ENCODE measurements at places on chromosomes 16 and 17.

DNA sequence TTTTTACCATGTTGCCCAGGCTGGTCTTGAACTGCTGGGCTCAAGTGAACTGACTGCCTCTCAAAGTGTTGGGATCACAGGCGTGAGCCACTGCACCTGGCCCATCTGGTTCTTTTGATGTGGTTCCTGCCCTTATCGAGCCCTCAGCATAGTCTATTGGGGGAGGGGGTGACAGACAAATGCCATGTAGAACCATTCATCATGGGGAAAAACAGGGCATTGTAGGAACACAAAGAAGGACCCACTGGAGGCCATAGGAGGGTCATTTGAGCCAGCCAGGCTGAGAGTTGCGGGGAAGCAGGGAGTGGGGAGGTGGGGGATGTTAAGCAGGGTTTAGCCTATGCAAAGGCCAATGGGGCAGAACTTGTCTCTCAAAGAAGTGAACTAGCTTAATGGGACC, 11.9 kb downstream of the SEC14L5 start:
- no peak for DNase-seq

GRCh38 chr17:46720408-46720807, 98.1 kb downstream of the WNT3 start:
- no peak for DNase-seq

DNA sequence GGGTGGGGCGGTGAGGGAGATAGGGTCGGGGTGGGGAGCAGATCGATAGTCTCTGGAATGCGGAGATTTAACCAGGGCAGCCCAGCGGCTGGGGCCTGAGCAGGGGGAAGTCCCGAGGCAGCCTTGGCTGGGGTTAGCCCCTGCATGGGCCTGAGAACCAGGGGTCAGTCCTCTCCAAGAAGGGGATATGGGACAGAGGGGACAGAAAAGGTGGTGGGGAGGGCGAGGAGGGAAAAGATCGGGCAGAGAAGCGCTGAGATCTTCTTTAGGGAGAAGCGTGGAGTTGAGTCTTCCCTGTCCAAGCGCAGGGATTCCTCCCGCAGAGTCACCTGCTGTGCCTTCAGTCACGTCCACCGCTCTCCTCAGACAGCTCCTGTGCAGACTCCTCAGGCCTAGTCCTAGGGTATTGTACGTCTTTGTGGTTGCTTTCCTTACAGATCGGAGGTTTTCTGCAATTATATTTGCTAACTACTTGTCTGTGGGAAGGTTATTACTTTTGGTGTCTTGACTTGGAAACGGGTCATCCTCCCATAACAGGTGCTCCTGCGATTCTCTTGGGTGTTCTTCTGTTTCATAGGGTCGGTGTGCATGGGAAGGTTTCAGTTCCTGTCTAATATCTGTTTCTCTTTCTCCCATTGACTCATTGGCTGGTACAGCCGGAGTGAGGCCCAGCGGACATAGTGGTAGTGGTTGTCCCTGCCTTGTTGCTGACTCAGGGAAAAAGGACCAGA, 952 bp downstream of the CD300A start:
- DNase-seq, result no peak

DNA sequence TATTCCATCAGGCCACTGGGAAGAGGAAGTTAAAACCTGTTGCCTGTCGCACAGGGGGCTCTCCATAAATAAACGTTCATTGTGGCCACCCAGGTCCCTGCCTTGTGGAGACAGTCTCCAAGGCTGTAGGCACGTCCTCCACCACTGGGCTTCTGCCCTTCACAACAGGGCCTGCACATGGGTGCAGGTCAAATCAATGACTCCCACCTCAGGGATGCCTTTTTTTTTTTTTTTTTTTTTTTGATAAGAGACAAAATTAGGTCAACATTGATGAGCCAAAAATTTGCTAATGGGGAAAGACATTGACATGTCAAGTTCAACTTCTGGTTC, 12.6 kb upstream of the SLC12A3 start:
- DNase-seq, result no peak

DNA sequence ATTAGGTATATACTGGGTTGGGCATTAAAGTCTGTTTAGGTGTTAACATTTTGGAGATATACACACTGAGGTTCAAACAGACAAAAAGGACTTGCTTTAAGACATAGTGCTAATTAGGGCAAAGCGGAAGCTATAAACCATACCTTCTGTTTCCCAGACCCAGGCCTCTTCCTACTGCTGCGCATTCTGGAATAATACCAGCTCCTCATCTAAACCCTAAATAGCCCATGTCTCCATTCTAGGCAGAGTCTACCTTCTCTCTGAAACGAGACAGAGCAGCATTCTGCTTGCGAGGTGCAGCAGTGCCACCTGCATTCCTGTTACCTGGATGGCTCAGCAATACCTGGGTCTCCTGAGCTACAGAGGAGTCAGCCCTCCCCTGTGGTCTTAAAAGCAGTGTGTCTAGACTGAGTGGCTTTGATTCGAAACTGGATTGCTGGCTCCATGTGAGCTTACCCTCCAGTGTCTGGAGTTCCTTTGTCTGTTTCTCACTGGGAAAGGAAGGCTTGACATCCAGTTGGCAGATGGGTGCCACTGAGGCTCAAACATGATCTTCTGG, 6.4 kb downstream of the YPEL2 start:
- no peak for DNase-seq

GRCh38 chr17:57251211-57251787, 5.0 kb upstream of the MSI2 start:
- DNase-seq, result no peak

DNA sequence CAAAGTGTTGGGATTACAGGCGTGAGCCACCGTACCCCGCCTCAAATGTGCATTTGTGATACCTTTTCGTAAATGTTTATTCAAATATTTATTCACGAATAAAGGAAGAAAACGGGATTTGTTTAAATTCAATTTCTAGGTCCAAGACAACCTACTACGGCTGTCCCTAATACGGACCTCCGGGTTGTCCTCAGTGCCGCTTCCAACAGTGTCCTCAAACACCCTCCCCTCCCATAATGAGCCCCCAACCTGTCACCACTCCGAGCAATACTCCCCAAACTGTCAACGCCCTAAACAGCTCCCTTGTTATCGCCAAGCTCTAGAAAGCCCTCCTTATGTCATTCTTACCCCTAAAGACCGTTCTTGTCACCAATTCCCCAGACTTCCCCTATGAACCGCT, 539 bp upstream of the GABARAPL2 start:
- DNase-seq, result no peak

GRCh38 chr17:51840688-51841087, 317.8 kb downstream of the CA10 start:
- DNase-seq, result no peak

- no peak for DNase-seq
These were observed 6.2 kb downstream of the TNP2 start for GRCh38 chr16:11262915-11263314.
